ENCODE measurements at places on chromosomes 1 and 21.

DNA sequence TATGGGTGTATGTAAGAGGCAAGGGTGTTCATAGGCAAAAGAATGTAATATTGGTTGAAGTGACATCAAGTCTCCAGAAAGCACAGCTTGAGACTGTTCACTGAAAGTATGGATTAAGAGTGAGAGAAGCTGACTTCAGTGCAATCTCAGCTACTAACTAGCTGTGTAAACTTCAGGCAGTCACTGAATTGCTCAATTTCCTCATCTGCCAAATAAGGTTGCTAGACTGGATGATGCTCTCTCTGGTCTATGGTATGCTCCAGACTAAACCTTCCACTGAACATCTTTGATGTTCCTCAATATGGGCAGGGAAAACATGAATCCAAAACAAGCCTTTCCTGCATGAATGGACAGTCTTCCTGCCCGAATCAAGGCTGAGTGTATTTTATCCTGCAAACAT is 111.8 kb upstream of the USH2A start:
- no peak for DNase-seq

GRCh38 chr1:3349161-3349967 is 105.1 kb upstream of the ARHGEF16 start:
- DNase-seq = no peak

- no peak for DNase-seq
These were observed 14.7 kb upstream of the CYYR1 start for GRCh38 chr21:26587736-26588201.

GRCh38 chr1:35173909-35174540 is 18.9 kb downstream of the SFPQ start:
- no peak for DNase-seq

DNA sequence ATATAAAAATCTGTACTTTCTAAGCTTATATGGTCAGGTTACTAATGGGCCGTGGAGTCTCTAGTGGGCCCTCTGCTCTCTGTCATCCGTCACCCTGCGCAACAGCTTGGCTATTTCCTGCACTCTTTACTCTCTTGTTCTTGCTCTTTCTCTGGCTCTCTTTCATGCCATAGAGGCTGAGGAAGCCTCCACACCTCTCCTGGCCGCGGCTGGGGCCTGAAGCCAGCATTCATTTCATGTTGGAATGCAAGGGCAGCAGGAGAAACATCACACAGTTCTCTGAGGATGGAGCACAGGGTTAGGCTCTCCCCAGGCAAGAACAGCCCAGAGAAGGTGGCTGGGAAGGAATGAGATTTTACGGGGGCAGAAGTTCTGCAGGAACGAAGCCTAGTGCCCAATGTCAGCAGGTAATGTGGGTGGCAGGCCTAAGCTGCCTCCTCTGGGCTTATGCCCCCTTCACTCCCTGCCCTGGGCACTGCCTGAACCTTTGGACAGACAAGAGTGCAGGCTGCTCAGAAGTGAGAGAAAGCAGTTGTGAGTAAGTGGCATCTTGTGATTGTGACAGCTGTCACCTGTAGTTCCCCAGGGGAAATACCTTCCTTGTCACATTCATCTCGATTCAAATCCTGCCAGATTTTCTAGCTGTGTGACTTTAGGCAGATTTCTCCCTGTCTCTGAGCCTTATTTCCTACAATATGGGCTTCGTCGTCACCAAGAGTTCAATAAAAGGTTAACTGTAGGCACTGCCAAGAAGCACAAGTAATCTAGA is 3.6 kb upstream of the FHAD1 start:
- DNase-seq = no peak

- DNase-seq = no peak
These were observed 28.6 kb downstream of the ZMYND12 start for GRCh38 chr1:42427240-42427639.

- no peak for DNase-seq
These were observed 9.1 kb downstream of the EXO1 start for GRCh38 chr1:241857131-241857530.

DNA sequence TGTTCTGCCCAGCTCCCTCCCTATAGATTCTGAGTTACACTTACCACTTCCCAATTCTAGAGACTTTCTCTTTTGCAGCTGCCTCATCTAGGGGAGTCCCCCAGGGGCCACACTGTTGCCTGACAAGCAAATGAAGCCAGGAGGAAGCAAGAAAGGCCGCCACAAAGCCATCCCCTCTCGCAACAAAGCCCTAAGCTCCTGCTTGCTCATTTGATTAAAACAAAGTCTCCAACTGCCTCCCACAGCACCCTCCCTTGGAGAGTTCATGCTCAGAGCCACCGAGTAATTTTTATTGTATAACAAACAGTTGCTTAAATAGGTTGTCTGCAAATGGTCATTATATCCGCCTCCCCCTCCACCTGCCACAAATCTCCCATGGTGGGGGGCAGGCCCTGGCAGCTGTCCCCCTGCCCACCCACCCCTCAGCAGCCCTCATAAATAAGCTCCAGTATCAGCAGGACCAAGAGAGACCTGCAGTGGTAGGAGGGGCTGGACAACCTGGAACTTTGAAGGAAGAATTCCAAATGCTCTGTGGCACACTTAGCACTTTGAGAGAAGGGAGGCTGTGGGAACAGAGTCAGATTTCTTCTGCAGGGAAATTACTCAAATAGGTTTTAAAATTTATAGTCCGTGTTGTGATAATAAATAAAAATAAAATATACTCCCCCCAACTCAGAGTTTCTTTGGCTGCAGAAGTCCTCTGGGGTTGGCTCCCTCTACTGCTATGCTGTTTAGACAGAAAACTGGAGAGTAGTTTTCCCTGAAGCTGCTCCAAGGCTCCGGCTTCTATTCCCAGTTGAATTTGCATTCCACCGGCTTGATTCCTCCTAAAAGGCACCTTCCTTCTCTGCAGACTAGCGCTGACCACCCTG is 237.5 kb downstream of the TTLL7 start:
- no peak for DNase-seq

- no peak for DNase-seq
These were observed 67.2 kb downstream of the TTLL7 start for GRCh38 chr1:83931658-83932253.

DNA sequence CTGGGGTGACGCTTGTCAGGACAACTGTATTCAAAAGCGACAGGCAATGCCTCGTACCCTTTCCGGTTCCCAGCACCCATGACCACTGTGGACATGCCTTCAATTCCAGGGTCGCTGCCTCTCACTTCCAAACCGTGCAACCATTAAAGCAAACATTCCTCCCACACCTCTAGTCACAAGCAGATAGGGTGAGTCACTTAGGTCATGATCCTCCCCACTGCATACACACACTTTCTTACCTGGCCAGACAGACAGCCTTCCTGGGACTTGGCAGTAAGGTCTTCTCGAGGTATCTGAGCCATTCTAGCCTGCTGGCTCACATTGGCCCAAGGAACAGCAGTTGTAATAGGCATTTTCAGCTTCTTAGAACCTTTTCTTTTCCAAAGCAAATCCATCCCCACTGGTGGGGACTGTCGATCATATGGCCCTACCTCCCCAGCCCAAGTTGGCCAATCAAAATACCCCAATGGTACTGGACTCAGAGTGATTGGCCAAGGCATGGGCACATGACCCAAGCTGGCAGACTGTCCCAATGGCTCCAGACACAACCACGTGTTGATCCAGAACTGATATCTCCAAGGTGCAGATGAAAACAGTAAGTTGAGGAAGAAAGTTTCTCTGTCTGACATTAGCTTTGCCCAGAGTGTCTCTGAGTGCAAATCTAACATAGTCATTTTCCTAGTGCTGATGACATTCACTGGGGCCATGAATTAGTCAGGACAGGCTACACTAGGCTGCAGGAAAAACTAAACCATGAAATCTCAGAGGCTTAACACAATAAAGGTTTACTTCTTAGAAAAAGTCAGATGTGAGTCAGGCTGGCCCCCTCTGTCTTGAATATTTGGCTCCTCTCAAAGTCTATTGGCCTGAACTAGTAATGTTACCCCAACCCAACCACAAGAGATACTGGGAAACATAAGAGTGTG is 113.8 kb downstream of the RRAGC start:
- no peak for DNase-seq

DNA sequence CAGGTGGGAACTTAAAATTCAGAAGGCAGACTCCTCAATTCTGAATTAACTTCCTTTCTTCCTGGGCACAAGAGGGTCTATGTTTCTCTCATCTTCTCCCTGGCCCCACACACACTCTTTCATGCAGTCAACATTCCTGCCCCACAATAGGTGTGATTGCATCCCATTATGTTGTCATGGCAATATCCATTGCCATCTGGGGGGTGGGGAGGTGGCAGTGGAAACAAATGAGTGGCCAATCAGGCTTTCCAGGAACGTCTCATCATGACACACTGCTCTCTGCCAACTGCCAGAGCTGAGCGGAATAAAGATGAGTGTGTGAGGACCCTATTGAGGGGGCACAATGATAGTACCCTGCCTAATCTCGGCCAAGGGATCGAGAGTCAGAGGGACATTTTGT is 80.4 kb downstream of the KCND3 start:
- DNase-seq = no peak

- no peak for DNase-seq
These were observed 47.2 kb downstream of the GNG12 start for GRCh38 chr1:67785847-67786753.

DNA sequence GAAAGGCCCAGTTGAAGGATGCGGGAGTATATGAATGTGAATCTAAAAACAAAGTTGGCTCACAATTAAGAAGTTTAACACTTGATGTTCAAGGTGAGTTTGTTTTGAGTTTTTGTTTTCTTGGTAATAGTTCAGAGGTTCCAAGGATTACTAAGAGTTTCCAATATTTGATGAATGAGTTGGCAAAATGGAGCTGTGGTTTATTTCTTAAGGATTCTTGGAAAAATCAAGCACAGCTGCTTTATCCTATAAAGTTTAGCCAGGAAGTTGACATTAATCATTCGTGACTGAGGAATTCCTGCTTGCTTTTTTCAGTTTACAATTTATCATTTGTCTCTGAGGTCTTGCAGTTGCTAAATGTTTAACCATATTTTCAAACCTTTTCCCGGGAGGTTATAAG is 15.1 kb downstream of the VCAM1 start:
- DNase-seq = no peak
